ENCODE measurements at places on chromosomes 7 and 10. TPM values are rescaled to one million over a fixed set of nuclear protein-coding genes. Genes with fewer than 3 reads are reported as not detected.

Gene EGFR
- 22.0 TPM for total RNA-seq

GRCh38 chr7:108014215-108014614, 11.3 kb upstream of the LAMB1 start:
- H3K4me3 ChIP-seq = no peak overlapping the region
- H3K36me3 ChIP-seq = no peaks in the 10 kb centered on the region
- peak; percentile 61 for DNase-seq
- H3K27ac ChIP-seq = peak overlapping the region; percentile 92

Gene GATA3
- 17.6 TPM for total RNA-seq

Gene SPAG6
- not detected for total RNA-seq

DNA sequence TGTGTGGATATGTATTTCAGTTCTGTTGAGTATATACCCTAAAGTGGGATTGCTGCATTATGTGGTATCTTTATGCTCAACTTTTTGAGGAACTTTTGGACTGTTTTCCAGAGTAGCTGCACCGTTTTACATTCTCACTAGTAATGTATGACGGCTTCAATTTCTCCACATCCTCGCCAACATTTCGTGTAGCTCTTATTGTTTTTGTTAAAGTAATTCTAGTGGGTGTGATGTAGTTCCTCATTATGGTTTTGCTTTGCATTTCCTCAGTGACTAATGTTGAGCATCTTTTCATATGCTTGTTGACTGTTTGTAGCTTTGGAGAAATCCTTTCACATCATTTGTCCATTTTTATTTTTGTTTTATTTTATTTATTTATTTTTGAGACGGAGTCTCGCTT, 4.5 kb downstream of the STMP1 start:
- no peak overlapping the region for H3K27ac ChIP-seq
- H3K4me3 ChIP-seq = no peak overlapping the region
- H3K27me3 ChIP-seq = no peaks in the 10 kb centered on the region
- H3K36me3 ChIP-seq = no peaks in the 10 kb centered on the region
- no peak for DNase-seq

Gene MACROH2A2
- total RNA-seq = 25.6 TPM

DNA sequence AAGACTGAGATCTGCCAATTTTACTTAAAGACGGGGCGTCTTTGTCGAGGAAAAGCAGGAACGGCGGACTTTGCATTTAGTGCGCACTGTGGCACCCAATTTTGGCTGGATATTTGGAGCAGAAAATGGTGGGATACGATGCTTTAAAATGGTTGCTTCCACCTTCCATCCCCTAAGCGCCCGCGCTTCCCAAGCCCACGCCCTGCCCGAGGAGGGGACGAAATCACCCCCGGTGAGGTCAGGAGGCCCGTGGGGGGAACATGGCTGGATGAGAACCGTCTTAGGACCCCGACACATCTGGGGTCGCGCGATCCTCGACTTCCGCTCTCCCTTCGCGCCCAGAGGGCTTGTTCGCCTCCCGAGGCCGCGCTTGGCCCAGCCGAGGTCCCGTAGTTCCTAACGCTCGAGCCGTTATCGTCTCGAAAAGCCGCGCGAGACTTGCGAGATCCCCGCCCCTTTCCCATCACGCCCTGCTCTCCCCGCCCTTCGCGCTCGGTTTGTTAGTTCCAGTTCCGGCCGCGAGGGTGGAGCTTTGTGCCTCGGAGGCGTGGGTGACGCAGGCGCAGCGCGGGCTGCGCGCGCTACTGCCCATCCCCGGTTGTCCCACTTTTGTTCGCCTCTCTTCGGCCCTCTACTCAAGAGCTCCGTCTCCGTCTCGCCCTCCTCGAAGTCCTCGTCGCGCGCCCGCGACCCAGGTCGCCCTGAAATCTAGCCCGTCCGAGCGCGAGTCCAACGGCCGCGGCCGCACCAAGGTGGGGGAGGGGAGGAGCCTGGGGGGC, at the start of gene SRRT:
SRRT (plus strand) TSS at position 527 of the 779 bp plus-strand sequence. CDS start 488 bp downstream, outside the sequence.
- peak; percentile 91 for DNase-seq
- H3K36me3 ChIP-seq = peaks cover 42% of the 10 kb centered on the region
- H3K4me3 ChIP-seq = peak within 1 kb of the TSS; percentile 94
- no peaks in the 10 kb centered on the region for H3K27me3 ChIP-seq
- peaks cover 16% of the 10 kb centered on the region for H3K4me1 ChIP-seq

GRCh38 chr7:158948376-158948775, 92.0 kb downstream of the DYNC2I1 start:
- H3K4me3 ChIP-seq = no peak overlapping the region
- H3K4me1 ChIP-seq = no peaks in the 10 kb centered on the region
- DNase-seq = no peak

GRCh38 chr7:24718977-24719491, 38.2 kb downstream of the GSDME start:
- peaks cover 4% of the 10 kb centered on the region for H3K4me1 ChIP-seq
- H3K27ac ChIP-seq = no peak overlapping the region
- H3K27me3 ChIP-seq = no peaks in the 10 kb centered on the region
- DNase-seq = no peak
- H3K36me3 ChIP-seq = no peaks in the 10 kb centered on the region
